ENCODE measurements at places on chromosomes 3 and 15. TPM values are rescaled to one million over a fixed set of nuclear protein-coding genes. Genes with fewer than 3 reads are reported as not detected.

TMEM207 gene
- not detected for total RNA-seq

FBLN2 gene
- 6.3 TPM for total RNA-seq

CHDH gene
- total RNA-seq, result 1.3 TPM

FSIP1 gene
- total RNA-seq, result not detected

VGLL4 gene
- total RNA-seq, result 41.7 TPM

FOXB1 gene
- not detected for total RNA-seq

SSUH2 gene
- total RNA-seq, result 0.19 TPM

TEX55 gene
- not detected for total RNA-seq

ZBTB47 gene
- 15.3 TPM for total RNA-seq

RNF13 gene
- total RNA-seq, result 70.4 TPM

LRRIQ4 gene
- total RNA-seq, result not detected

FAM81A gene
- 2.8 TPM for total RNA-seq

TIMP4 gene
- total RNA-seq, result 1.2 TPM

TMEM108 gene
- total RNA-seq, result 0.27 TPM

ZNF501 gene
- total RNA-seq, result 0.79 TPM

GABRG3 gene
- total RNA-seq, result 0.08 TPM

ITIH4 gene
- 1.9 TPM for total RNA-seq

CFAP91 gene
- 2.7 TPM for total RNA-seq
